IMR-90 (cell line): ENCODE measurements at places on chromosomes 2 and 18.

DNA sequence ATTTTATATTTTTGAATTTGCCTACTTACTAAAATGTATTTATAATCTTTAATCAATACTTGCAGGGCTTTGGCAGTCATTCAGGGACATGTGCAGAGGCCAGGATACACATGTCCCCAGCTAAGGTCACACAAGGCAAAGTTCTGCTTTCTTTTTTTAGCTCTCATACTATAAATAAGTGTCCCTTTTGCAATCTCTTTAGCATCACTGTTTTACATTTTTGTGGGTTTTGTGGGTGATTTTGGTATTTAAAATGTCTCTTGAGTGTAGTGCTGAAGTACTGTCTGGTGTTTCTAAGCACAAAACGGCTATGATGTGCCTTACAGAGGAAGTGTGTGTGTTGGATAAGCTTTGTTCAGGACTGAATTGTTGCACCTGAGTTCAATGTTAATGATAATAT lies 309.0 kb upstream of the GULP1 start:
- DNase-seq: peak; percentile 92

DNA sequence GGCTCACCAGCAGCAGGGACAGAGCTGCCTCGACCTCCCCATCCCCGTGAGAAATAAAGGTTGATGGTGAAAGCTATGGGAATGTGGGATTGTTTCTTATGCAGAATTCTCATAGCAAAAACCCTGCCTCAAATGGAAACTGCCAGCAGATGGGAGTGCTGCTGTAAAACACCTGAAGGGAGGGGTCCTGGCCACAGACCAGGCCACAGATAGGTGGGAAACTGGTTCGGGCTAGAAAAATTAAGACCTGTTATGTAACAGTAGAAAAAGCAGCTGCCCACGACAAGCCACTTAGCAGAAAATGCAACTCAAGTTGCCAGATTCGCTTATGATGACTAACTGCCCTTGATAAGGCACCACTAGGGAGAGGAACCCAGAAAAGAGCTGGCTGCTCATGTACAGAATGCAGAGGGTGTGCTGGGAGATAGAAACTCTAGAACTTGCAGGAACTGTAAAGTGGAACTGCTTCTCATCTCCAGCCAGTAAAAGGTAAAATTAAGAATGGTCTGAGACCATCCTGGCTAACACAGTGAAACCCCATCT lies 114.5 kb upstream of the SALL3 start:
- DNase-seq: no peak

DNA sequence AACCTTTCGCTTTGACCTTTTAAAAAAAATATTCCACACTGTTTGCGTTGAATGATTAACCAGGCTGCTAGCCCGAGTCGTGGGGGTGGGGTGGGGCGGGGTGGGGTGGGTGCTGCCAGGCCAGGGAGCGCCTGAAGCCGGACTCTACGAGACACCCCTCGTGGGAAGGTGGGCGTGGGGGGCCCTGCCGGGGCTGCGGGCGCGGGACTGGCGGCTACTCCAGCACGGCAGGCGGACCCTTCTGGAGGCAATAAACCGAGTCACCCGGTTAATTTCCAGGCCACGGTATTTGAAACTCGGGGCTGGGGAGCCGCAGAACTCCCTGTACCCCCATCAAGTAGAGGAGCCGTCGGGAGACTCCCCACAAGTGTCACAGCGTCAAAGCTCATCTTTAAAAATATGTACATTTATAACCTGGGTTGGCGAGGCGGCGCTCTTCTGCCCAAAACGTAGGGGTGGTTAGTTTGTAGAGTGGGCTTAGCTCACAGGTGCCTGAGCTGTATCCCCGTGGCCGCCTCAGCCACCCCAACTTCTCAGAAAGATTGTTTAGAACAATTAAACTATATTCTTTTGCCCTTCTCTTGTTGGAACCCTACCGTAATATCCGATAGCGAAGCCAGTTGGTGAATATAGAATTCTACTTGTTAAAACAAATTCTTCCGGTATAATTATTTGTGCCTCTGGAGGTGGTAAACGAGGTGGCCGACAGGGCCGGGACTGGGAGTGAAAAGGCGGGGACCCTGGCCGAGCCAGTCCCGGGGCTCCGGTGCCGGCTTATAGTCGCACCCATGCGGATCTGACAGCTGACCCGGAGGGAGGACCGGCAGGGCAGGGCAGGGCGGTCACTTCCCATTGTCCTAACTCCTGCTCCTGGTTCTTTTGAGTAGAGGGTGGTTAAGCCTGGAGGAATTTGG lies 1.4 kb downstream of the B3GNT2 start:
- DNase-seq: no peak

- no peak for DNase-seq
These were observed 44.6 kb upstream of the REG3G start for GRCh38 chr2:78980871-78981270.

GRCh38 chr2:88690591-88691338 lies 708 bp upstream of the RPIA start:
- peak; percentile 2 for DNase-seq

DNA sequence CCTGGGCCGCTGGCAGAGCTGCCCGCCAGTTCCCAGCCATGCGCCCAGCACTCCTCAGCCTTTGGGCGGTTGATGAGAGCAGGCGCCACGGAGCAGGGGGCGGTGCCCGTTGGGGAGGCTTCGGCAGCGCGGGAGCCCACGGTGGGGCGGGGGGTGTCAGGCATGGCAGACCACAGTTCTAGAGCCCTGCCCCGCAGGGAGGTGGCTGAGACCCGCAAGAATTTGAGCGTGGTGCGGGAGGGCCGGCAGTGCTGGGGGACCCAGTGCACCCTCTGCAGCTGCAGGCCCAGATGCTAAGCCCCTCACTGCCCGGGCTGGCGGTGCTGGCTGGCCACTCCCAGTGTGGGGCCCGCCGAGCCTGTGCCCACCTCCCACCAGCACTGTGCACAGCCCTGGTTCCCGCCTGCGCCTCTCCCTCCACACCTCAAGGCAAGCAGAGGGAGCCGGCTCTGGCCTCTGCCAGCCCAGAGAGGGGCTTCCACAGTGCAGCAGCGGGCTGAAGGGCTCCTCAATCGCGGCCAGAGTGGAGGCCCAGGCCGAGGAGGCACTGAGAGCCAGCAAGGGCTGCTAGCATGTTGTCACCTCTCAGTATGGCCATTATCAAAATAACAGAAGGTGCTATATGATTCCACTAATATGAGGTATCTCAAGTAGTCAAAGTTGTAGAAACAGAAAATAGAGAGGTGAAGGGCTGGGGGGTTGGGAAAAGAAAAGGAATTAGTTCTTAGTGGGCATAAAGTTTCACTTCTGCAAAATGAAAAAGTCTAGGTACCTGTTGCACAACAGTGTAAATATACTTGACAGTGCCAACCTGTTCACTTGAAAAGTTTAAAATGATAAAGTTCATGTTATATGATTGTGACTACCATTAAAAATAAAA lies 72.3 kb downstream of the SH3YL1 start:
- DNase-seq: no peak

- DNase-seq: no peak
These were observed 212.0 kb upstream of the NABP1 start for GRCh38 chr2:191465766-191466420.

DNA sequence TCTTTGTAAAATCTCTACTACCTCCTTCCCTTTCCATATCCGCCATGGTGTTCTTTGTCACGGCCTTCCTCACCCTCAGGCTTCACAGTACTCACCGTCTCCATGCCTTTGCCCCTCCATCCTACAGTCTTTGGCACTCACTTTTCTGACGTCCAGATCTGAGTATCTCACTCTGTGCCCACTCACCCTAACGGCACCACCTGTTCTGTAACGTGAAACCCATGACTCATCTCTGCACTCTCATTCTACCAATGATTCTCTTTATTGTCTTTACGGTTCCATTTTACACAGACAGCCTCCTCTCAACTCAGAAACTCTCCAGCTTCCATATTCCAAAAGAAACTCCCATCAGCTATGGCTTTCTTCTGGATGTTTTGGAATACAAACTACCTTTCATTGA lies 56.7 kb downstream of the NETO1 start:
- no peak for DNase-seq

DNA sequence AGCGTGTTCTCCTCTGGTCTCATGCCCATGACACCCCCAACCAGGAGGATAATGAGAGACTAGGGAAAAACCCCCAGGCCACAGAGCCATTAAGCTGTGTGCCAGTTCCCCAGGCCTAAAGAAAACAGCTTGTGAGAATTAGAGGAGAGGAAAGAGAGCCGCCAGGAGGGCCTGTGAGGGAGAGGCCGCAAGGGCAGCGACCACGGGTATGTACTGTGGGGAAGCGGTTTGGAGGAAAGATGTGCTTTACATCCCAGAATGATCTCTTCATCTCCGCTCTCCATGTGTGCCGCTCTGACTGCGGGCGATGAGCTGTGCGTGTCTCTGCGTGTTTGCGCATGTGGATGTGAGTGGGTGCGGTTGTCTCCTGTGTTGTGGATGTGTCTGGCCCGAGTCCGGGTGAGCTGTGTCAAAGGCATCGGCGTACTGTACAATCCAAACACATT lies 82.9 kb downstream of the DYSF start:
- DNase-seq: no peak

GRCh38 chr2:234203135-234203984 lies 152.9 kb downstream of the SPP2 start:
- DNase-seq: peak; percentile 96

DNA sequence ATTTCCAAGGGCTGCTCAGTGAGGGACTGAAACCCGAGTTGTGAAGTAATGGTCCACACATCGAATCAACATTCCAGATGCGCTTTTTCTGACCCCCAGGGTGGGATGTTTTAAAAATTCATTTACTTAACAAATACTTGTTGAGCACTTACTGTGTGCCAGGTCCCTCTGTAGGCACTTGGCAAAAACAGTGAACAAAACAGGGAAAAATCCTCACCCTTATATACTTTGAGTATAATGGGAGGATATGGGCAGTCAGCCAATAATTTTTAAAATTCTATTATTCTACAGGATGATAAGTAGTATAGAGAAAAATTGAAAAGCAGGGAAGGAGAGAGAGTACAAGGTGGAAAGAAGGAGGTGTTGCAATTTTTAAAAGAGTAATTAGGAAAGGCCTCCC lies 31.3 kb upstream of the AFTPH start:
- DNase-seq: no peak
